ENCODE measurements at places on chromosomes 16 and 17. TPM values are rescaled to one million over a fixed set of nuclear protein-coding genes. Genes with fewer than 3 reads are reported as not detected.

MT1A gene
- total RNA-seq: not detected

DNA sequence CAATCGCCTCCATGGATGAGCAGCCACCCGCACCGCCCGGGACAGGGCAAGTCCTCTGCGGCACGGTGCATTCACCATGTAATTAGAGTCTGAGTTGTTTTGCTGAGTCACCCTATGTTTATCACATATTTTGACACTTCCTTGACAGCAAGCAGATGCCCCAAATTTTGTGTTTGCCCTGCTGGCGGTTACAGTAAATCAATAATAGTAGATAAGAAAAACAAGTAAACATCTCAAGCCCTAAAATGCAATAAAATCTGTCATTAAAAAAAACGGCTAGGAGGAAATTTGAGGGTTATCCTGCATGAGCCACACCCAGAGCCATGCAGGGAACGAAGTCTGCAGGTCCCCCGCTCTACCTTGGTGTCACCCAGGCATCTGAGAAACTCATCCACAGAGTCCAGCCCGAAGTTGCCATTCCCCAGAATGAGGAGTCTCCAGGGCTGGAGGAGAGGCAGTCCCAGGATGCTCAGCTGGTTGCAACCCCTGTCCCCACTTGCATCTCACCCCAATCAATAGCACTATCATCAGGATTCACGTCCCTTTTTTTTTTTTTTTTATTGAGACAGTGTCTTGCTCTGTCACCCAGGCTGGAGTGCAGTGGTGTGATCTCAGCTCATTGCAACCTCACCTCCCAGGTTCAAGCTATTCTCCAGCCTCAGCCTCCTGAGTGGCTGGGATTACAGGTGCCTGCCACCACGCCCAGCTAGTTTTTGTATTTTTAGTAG is 16.5 kb upstream of the ST6GALNAC1 start:
- DNase-seq: no peak

DNA sequence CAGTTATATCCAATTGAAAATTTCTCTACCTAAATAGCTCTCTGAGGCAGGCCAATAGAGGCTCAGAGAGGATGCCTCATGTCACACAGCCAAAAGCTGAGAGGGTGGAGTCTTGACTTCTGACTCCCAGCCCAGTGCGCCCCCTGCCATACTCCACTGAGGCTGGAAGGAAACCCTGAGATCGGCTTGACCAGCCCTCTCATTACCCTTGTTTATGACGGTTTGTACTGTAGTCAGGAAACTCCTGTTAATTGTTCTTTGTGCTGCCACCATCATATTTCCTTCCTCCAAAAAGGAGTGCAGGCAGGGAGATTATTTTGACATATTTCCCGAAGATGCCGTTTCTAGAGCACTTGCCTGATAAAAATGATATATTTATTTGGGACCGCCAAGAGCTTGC is 107.9 kb downstream of the AIPL1 start:
- DNase-seq: no peak

GRCh38 chr16:56355786-56356275 is 69.5 kb downstream of the AMFR start:
- DNase-seq: no peak

GRCh38 chr16:81337097-81337496 is 22.3 kb downstream of the GAN start:
- DNase-seq: no peak

GRCh38 chr17:61928101-61928436 is 287 bp upstream of the INTS2 start:
- DNase-seq: no peak

- peak; percentile 19 for DNase-seq
These were observed 11.5 kb upstream of the CLEC18C start for GRCh38 chr16:70162041-70162451.
